ENCODE measurements at places on chromosomes 4 and X.

DNA sequence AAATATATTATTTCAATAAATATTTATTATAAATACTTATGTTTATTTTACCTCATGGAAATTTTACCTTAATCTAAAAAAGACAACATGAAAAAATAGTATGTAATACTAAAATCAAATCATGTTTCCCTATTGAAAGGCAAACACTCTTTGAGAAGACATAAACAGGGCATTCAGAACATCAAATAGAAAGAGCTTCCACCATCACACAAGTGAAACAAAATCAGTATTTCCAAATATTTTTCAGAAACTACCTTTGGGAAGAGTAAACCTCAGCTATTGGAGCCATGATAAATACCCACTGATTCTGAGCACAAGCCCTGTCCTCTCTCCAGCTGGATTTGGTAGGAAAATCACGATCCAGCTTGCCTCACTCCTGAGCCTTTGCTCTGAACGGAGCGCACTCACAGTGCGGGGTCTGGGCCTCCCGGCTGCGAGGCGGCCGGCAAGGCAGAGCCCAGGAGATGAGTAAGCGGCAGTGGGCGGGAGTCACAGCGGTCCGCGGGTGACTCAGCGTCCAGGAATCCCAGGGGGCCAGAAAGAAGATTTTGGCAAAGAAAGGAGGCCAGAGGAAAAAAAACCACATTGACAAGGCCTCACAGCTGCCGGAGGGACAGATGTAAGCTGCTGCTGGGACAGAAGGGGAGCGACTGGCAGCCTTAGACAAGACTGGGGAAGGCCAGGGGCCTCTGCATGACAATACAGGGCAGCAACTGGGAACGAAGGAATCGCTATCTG, 14.7 kb upstream of the ANXA5 start:
- DNase-seq = peak; percentile 52

GRCh38 chrX:142483965-142484364, 278.9 kb upstream of the MAGEC2 start:
- no peak for DNase-seq

DNA sequence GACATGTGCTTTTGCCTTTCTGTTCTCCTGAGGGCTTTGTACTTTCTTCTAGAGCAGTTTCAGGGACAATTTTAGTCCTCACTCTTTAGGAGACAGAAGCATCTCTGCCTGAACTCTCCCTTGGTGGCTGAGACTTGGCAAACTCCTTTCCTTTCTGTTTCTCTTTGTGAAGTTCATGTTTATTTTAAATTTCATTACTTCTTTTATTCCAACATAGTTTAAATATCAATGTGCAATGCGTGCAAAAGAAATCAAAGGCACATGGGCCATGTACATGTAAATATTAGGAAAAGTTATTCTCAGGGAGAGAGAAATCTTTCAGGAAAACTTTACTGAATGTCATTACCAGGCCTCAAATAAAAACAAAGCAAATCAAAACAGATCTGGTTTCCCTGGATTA, 177.6 kb downstream of the RNF150 start:
- no peak for DNase-seq

- DNase-seq = peak; percentile 11
These were observed 432.5 kb upstream of the FGF16 start for GRCh38 chrX:77014377-77015372.

- no peak for DNase-seq
These were observed 96.6 kb downstream of the HPGD start for GRCh38 chr4:174425669-174426068.

- no peak for DNase-seq
These were observed 117.3 kb downstream of the ENPP6 start for GRCh38 chr4:184100297-184100885.
